T-helper 2 cell treated with Interferon-gamma antibody and Interleukin-4, amounts not matched to agents 5 μg/mL and 100 μg/mL, for 36 hours (primary cell): ENCODE measurements at places on chromosomes 5 and 9.

DNA sequence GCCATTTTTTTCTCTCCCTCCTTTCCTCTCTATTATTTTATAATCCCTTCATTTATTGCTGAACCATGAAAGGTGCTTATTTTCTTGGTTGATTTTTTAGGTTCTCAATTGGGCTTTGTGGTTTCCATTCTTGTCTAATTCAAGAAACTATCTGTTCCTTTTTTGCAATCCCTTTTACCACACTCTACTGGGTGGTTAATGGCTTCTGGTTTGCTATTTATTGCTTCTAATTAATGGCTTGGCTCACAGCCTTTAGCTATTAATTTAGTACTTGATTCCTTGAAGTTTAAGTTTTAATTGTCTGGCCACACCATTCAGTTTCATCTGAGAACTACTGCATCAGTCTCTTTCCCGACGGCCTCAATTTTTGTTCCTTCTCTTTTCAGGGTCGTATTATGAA lies 5.6 kb downstream of the FRRS1L start:
- no peak for DNase-seq
- H3K4me1 ChIP-seq, result no peaks in the 10 kb centered on the region
- no peak overlapping the region for H3K27ac ChIP-seq
- no peaks in the 10 kb centered on the region for H3K36me3 ChIP-seq
- no peak overlapping the region for H3K4me3 ChIP-seq

DNA sequence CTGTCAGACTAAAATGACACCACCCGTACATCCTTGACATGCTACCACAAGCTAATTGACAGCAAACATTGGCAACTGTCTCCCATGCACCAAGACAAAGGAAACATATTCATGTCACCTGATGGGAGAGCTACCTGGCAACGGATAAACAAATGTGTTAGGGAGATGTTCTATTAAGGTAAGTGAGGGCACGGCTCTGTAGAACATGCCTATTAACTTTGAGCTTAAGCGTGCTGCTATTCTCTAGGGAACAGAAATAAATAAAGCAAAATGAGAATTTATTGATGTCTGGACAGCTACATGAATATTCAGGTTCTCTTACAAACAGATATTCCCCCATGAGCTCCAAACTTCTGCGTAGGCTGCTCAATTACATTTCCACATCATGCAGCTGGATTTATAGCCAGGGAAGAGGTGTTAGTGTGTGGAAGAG lies 361.4 kb upstream of the RFX3 start:
- no peaks in the 10 kb centered on the region for H3K36me3 ChIP-seq
- peaks cover 42% of the 10 kb centered on the region for H3K4me1 ChIP-seq
- no peaks in the 10 kb centered on the region for H3K27me3 ChIP-seq

GRCh38 chr9:37283730-37284325 lies 138.7 kb upstream of the GRHPR start:
- H3K4me1 ChIP-seq, result peaks cover 7% of the 10 kb centered on the region
- no peak overlapping the region for H3K4me3 ChIP-seq
- H3K27me3 ChIP-seq, result no peaks in the 10 kb centered on the region
- no peak for DNase-seq
- peaks cover 10% of the 10 kb centered on the region for H3K36me3 ChIP-seq
- peak overlapping the region; percentile 18 for H3K27ac ChIP-seq

- H3K27me3 ChIP-seq, result peaks cover 5% of the 10 kb centered on the region
- no peaks in the 10 kb centered on the region for H3K36me3 ChIP-seq
- H3K4me1 ChIP-seq, result peaks cover 2% of the 10 kb centered on the region
These were observed 43.1 kb upstream of the SELENOP start for GRCh38 chr5:42854795-42855194.

GRCh38 chr9:84845956-84846900 lies 176.7 kb downstream of the NTRK2 start:
- H3K27me3 ChIP-seq, result no peaks in the 10 kb centered on the region
- no peak overlapping the region for H3K27ac ChIP-seq
- H3K4me1 ChIP-seq, result no peaks in the 10 kb centered on the region
- H3K36me3 ChIP-seq, result no peaks in the 10 kb centered on the region
- DNase-seq, result no peak

GRCh38 chr5:156411185-156411613 lies 84.2 kb downstream of the SGCD start:
- no peaks in the 10 kb centered on the region for H3K4me1 ChIP-seq
- H3K27ac ChIP-seq, result no peak overlapping the region
- peaks cover 6% of the 10 kb centered on the region for H3K27me3 ChIP-seq
- DNase-seq, result no peak
- H3K4me3 ChIP-seq, result no peak overlapping the region

DNA sequence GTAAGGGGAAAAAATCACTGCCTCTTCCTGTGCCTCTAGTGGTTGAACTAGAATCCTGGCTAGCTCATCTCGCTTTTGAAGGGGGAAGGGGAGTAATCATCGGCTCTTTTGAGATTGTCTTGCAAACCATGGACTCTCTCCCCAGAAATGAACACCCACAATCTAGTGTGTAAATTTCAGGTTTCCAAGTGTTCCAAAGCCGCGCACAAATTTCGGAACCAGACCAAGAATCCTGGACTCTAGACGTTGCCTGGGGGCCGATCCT lies 4.9 kb upstream of the FOXE1 start:
- no peaks in the 10 kb centered on the region for H3K36me3 ChIP-seq
- no peak overlapping the region for H3K27ac ChIP-seq
- no peaks in the 10 kb centered on the region for H3K4me1 ChIP-seq
- H3K27me3 ChIP-seq, result peaks cover 80% of the 10 kb centered on the region
- DNase-seq, result no peak
